ENCODE measurements at places on chromosomes 16 and 17. TPM values are rescaled to one million over a fixed set of nuclear protein-coding genes. Genes with fewer than 3 reads are reported as not detected.
A peak's percentile ranks its signal among the peaks of the same experiment; 100 is the strongest.

- DNase-seq, result no peak
- peaks cover 9% of the 10 kb centered on the region for H3K4me1 ChIP-seq
- H3K36me3 ChIP-seq, result no peaks in the 10 kb centered on the region
- no peak overlapping the region for H3K4me3 ChIP-seq
- H3K27ac ChIP-seq, result no peak overlapping the region
These were observed 65.9 kb downstream of the PITPNC1 start for GRCh38 chr17:67442787-67443624.

DNA sequence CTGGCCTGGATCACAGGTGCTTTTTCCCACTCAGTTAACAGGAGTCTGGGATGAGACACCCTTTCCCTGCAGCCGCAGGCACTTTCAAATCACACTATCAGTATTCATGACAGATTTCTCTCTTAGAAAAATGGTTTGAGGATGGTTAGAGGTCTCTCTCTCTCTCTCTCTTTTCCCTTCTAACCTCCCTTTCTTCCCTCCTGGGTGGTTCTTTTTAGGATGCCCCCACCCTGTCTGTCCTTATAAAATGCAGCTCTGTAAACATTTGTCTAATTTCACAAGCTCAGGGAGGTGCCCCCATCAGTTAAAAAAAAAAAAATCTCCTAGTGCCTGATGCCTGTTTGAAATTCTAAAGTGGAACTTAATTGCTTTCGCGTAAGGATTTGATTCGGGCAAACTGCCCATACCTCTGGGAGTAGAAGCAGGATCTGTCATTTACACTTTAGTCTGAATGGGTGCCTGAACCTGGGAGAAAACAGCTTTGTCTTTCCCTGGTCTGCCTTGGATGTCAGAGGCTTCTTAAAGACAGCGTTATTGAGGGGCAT is 158.8 kb downstream of the CCDC182 start:
- H3K4me3 ChIP-seq, result no peak overlapping the region
- H3K27ac ChIP-seq, result no peak overlapping the region
- no peaks in the 10 kb centered on the region for H3K36me3 ChIP-seq
- H3K27me3 ChIP-seq, result no peaks in the 10 kb centered on the region

DNA sequence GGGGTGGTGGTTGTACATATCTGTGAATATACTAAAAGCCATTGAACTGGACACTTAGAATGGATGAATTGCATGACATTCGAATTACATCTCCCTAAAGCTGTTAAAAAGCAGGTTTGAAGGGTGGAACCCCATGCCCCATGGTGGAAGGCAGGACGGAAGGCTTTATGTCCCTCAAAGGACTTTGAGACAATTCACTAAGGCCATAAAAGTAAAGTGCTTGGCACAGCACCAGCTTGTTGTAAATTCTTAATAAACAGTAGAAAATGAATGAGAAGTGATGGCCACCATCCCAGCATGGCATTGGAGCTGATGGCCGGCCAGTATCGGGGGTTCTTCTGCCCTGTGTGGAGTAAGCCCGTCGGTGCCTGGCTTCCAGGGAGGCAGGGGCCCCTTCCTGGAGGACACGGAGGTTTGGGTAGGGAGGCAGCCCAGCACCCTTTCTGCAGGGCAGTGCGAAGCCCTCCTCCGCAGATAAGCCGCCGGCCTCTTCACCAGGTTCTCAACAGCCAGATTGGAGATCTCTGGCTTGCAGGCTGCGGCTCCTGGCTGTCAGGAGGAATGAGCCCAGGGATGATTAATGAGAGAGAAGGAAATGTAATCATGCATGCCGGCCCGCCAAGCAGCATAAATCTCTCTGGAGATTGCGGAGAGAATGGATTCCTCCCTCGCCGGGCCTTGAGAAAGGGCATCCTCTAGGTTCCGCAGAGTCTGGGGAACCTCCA is 346.9 kb downstream of the FOXL1 start:
- DNase-seq, result peak; percentile 74
- no peak overlapping the region for H3K4me3 ChIP-seq
- peaks cover 2% of the 10 kb centered on the region for H3K27me3 ChIP-seq

DNA sequence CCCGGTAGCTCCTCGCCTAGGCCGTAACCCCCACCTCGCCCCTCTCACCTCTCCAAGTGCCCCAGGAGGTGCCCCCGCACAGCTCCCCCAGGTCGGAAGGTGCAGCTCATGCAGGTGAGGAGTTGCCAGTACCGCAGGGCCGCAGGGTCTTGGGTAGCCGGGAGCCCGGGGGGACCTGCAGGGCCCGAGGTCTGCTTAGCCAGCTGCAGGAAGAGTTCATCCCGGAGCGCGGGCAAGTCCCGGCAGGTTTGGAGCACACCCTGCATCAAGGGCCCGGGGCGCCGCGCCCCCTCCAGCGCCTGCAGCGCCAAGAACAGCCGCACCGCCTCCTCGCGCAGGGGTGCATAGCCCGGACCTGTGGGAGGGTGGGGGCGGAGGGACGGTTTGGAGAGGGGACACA is 4.8 kb downstream of the PLEKHH3 start:
- no peak for DNase-seq
- H3K4me3 ChIP-seq, result no peak overlapping the region
- no peaks in the 10 kb centered on the region for H3K36me3 ChIP-seq
- H3K27me3 ChIP-seq, result peaks cover 2% of the 10 kb centered on the region
- H3K4me1 ChIP-seq, result no peaks in the 10 kb centered on the region

DNA sequence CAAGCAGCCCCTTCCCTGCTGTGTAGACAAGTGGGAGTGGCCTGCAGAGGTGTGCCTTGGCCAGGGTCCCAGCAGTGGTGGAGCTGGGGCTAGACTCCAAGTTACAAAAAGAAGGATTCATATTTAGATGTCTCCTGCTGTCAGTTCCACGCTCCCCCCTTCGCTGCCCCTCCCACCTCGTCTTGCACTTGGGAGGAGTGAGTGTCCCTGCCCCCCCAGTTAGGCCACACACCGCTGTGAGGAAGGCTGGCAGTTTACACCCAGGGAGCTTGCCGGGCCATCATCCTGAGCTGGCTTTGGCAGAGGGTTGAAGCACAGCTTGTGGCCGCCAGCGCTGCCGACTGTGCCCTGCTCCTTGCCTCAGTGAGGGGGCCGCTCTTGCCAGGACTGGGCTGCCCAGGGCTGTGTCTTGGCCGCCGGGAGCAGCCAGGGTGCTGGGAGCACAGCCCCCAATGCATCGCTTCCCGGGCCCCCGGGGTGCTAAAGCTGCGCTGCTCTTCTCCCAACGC is 44.3 kb downstream of the ELAC2 start:
- no peaks in the 10 kb centered on the region for H3K27me3 ChIP-seq
- DNase-seq, result peak; percentile 9
- no peaks in the 10 kb centered on the region for H3K36me3 ChIP-seq
- H3K4me1 ChIP-seq, result no peaks in the 10 kb centered on the region
- H3K4me3 ChIP-seq, result no peak overlapping the region
- H3K27ac ChIP-seq, result no peak overlapping the region

- no peak overlapping the region for H3K27ac ChIP-seq
- no peaks in the 10 kb centered on the region for H3K36me3 ChIP-seq
- no peak overlapping the region for H3K4me3 ChIP-seq
- no peak for DNase-seq
- H3K27me3 ChIP-seq, result peaks cover 2% of the 10 kb centered on the region
These were observed 9.2 kb upstream of the CCL22 start for GRCh38 chr16:57349212-57350031.

DNA sequence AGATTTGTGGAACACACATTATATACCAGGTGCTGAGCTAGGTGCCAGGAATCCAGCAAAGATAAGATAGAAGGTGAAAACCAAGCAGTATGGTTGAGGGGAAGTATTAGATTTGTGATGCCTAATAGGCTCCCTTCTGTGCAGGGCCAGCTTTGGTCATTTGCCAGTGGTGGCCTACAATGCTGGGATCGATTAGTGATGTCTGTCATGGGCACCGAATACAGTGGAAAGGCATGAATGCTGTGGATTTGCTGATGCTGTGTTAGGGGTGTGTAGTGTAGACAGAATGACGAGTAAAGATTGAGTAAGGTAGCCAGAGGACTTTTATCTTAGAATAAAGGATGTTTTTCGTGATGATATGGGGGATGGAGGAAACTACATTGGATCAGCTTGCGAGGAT is 48.9 kb downstream of the SNX29 start:
- H3K4me3 ChIP-seq, result no peak overlapping the region
- H3K27me3 ChIP-seq, result no peaks in the 10 kb centered on the region
- no peak for DNase-seq
- no peaks in the 10 kb centered on the region for H3K36me3 ChIP-seq
- H3K27ac ChIP-seq, result no peak overlapping the region

DNA sequence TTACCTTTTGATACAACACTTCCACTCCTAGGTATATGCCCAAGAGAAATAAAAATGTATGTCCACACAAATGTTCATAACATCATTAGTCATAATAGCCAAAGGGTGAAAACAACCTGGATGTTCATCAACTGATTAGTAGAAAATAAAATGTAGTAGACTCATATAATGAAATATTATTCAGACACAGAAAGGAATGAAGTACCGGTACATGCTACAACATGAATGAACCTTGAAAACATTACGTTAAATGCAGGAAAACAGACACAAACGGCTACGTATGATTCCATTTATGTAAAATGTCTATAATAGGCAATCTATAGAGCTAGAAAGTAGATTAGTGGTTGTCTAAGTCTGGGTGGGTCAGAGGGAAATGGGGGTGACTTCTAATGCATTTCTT is 358.5 kb downstream of the CA10 start:
- H3K4me1 ChIP-seq, result no peaks in the 10 kb centered on the region
- no peak overlapping the region for H3K27ac ChIP-seq
- H3K36me3 ChIP-seq, result no peaks in the 10 kb centered on the region
- H3K27me3 ChIP-seq, result no peaks in the 10 kb centered on the region

GRCh38 chr17:56777859-56778258 is 55.9 kb downstream of the C17orf67 start:
- no peaks in the 10 kb centered on the region for H3K27me3 ChIP-seq
- no peak overlapping the region for H3K27ac ChIP-seq
- H3K4me1 ChIP-seq, result no peaks in the 10 kb centered on the region

DNA sequence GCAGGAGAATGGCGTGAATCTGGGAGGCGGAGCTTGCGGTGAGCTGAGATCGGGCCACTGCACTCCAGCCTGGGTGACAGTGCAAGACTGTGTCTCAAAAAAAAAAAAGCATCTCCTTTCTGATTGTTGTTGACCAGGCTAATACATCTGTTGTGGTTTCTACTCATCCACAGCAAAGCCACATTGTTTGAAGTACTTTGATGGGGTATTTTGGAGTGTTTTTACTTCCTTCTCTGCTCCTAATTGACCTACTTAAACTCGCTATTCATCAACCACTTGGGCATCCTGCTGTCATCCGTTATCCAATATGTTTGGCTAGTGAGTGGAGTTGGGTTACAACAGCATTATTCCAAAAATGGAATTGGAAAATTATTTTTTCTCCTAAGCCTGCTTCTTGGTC is 3.5 kb upstream of the CDC27 start:
- no peaks in the 10 kb centered on the region for H3K27me3 ChIP-seq
- H3K4me1 ChIP-seq, result no peaks in the 10 kb centered on the region
- H3K36me3 ChIP-seq, result no peaks in the 10 kb centered on the region

- no peaks in the 10 kb centered on the region for H3K4me1 ChIP-seq
- no peak overlapping the region for H3K27ac ChIP-seq
- no peak overlapping the region for H3K4me3 ChIP-seq
- DNase-seq, result no peak
- no peaks in the 10 kb centered on the region for H3K36me3 ChIP-seq
- H3K27me3 ChIP-seq, result peaks cover 3% of the 10 kb centered on the region
These were observed 5.5 kb downstream of the CBFA2T3 start for GRCh38 chr16:88971371-88972097.

- no peak overlapping the region for H3K4me3 ChIP-seq
- H3K36me3 ChIP-seq, result no peaks in the 10 kb centered on the region
- H3K27ac ChIP-seq, result no peak overlapping the region
- no peaks in the 10 kb centered on the region for H3K4me1 ChIP-seq
- no peak for DNase-seq
These were observed 8.4 kb upstream of the EXOC7 start for GRCh38 chr17:76111956-76112355.

DNA sequence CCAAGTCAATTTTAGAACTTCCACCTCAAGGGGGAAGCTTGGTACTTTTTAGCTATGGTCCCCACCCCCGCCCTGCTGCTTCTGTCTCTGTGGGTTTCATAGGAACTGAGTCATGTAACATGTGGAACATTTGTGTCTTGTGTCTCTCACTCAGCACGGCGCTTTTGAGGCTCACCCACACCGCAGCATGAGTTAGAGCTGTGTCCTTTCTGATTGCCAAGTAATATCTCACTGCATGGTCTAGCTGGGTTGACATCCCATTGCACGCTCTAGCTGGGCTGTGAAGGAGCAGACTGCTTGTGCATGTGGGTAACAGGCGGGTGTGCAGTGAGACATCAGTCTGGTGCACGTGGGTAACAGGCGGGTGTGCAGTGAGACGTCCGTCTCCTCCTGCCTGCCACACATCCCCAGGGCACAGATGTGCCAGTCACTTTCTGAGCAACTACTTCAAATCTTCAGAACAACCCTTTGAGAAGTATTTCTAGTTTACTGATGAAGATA is 26.4 kb upstream of the SLC7A5 start:
- H3K27me3 ChIP-seq, result no peaks in the 10 kb centered on the region
- H3K4me1 ChIP-seq, result no peaks in the 10 kb centered on the region
- peak overlapping the region; percentile 21 for H3K27ac ChIP-seq
- peak; percentile 57 for DNase-seq

- no peak overlapping the region for H3K27ac ChIP-seq
- H3K36me3 ChIP-seq, result no peaks in the 10 kb centered on the region
- no peaks in the 10 kb centered on the region for H3K4me1 ChIP-seq
- peak; percentile 93 for DNase-seq
These were observed 2.1 kb upstream of the EPOP start for GRCh38 chr17:38676706-38677504.

GRCh38 chr17:56231693-56232092 is 78.4 kb downstream of the ANKFN1 start:
- no peaks in the 10 kb centered on the region for H3K27me3 ChIP-seq
- no peaks in the 10 kb centered on the region for H3K36me3 ChIP-seq
- no peak overlapping the region for H3K4me3 ChIP-seq
- no peak overlapping the region for H3K27ac ChIP-seq
- H3K4me1 ChIP-seq, result no peaks in the 10 kb centered on the region
- no peak for DNase-seq

GRCh38 chr17:74960570-74961342 is 11.8 kb downstream of the HID1 start:
- no peaks in the 10 kb centered on the region for H3K27me3 ChIP-seq
- DNase-seq, result peak; percentile 90
- H3K27ac ChIP-seq, result peak overlapping the region; percentile 32
- no peak overlapping the region for H3K4me3 ChIP-seq

GRCh38 chr16:54326266-54326662 is 39.7 kb upstream of the IRX3 start:
- H3K27ac ChIP-seq, result no peak overlapping the region
- no peak for DNase-seq
- H3K36me3 ChIP-seq, result no peaks in the 10 kb centered on the region
- peaks cover 12% of the 10 kb centered on the region for H3K27me3 ChIP-seq
- no peak overlapping the region for H3K4me3 ChIP-seq

Gene GLP2R
- 3.1 TPM for polyA plus RNA-seq

Data from small intestine (tissue), 16 donors.